ENCODE measurements at places on chromosomes 13 and 19.

- no peak for DNase-seq
- no peak overlapping the region for H3K27ac ChIP-seq
- no peaks in the 10 kb centered on the region for H3K27me3 ChIP-seq
- peaks cover 34% of the 10 kb centered on the region for H3K4me1 ChIP-seq
- no peaks in the 10 kb centered on the region for H3K36me3 ChIP-seq
- H3K4me3 ChIP-seq, result peak overlapping the region; percentile 64
These were observed 609 bp downstream of the EPS15L1 start for GRCh38 chr19:16470911-16471811.

- H3K4me3 ChIP-seq, result no peak overlapping the region
- H3K27ac ChIP-seq, result no peak overlapping the region
- H3K4me1 ChIP-seq, result no peaks in the 10 kb centered on the region
- no peaks in the 10 kb centered on the region for H3K27me3 ChIP-seq
These were observed 14.0 kb upstream of the ZNF347 start for GRCh38 chr19:53172889-53173288.

DNA sequence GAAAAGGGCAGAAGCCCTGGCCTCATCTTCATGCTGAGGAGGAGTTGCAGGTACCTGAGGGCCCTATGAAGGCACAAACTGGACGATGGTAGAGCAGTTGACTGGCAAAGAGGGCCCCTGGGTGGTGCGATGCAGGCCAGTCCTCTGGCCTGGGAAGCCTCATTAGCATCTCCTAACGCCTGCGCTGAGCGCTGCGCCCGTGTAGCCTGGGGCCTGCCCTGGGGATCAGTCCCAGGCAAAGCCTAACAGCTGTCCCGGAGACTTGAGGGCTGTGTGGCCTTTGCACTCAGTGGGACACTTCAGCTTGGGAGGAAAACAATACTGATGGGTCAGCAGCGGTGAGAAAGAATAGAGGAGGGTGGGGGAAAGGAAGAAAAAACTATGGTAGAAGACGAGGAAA, 187.7 kb downstream of the RAP2A start:
- H3K36me3 ChIP-seq, result no peaks in the 10 kb centered on the region
- H3K27me3 ChIP-seq, result peaks cover 3% of the 10 kb centered on the region
- H3K4me1 ChIP-seq, result no peaks in the 10 kb centered on the region
- no peak overlapping the region for H3K4me3 ChIP-seq
- no peak overlapping the region for H3K27ac ChIP-seq

GRCh38 chr19:50723069-50723468, at the start of gene CLEC11A:
CLEC11A (plus strand) TSS chr19:50723364; CDS start chr19:50723526, 162 bp downstream.
- no peak for DNase-seq
- no peaks in the 10 kb centered on the region for H3K36me3 ChIP-seq
- peaks cover 2% of the 10 kb centered on the region for H3K4me1 ChIP-seq
- no peak within 1 kb of the TSS for H3K4me3 ChIP-seq

- H3K27me3 ChIP-seq, result no peaks in the 10 kb centered on the region
- DNase-seq, result peak; percentile 4
These were observed 624 bp downstream of the SAFB start for GRCh38 chr19:5623397-5624017.

DNA sequence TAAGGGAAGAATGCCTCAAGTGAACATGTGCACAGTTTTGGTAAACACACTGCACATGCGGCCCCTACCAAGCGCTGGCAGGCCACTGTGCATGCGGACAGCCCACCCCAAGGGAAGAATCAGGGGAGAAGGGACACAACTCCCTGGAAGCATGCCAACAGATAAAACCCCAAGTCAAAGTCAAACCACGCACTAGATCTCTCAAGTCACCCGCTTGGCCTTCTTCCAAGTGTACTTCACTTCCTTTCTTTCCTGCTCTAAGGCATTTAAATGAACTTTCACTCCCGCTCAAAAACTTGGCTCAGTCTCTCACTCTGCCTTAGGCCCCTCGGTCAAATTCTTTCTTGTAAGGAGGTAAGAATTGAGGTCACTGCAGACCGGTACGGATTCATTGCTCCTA, 4.6 kb upstream of the RFXAP start:
- no peak overlapping the region for H3K4me3 ChIP-seq
- peaks cover 5% of the 10 kb centered on the region for H3K4me1 ChIP-seq
- DNase-seq, result no peak
- H3K27ac ChIP-seq, result no peak overlapping the region
- no peaks in the 10 kb centered on the region for H3K27me3 ChIP-seq

DNA sequence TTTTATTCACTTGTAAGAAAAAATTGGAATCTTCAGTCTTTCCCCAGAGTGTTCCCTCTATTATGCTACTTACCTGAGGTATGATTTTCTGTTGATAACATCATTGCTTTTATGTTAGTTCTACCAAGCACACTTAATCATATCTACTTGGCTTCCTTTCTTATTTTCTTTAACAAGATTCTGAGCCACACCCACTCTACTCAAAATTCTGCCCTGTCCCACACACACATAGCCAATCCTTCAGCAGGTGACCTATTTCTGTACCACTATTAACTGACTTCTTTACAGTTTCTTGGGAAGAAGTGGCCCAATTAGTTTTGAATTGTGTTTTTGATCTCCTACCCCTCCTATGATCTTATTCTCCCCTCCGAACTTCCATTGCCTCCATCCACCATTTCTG, 215.7 kb downstream of the PCDH9 start:
- no peak overlapping the region for H3K27ac ChIP-seq
- DNase-seq, result no peak
- no peaks in the 10 kb centered on the region for H3K36me3 ChIP-seq
- H3K4me3 ChIP-seq, result no peak overlapping the region

DNA sequence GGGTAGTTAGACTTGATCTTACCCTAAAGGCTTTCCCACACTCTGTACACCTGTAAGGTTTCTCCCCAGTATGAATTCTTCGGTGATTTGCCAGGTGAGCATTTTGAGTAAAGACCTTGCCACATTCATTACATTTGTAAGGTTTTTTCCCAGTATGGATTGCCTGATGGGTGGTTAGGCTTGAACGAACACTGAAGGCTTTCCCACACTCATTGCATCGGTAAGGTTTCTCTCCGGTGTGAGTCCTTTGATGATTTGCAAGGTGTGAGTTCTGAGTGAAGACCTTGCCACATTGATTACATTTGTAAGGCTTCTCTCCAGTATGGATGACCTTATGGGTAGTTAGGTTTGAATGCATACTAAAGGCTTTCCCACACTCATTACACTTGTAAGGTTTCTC, 23.7 kb downstream of the ERVV-2 start:
- DNase-seq, result no peak
- peaks cover 42% of the 10 kb centered on the region for H3K36me3 ChIP-seq
- no peaks in the 10 kb centered on the region for H3K4me1 ChIP-seq

GRCh38 chr13:72005455-72005854, 138.5 kb upstream of the DACH1 start:
- no peaks in the 10 kb centered on the region for H3K27me3 ChIP-seq
- DNase-seq, result no peak
- no peak overlapping the region for H3K27ac ChIP-seq

DNA sequence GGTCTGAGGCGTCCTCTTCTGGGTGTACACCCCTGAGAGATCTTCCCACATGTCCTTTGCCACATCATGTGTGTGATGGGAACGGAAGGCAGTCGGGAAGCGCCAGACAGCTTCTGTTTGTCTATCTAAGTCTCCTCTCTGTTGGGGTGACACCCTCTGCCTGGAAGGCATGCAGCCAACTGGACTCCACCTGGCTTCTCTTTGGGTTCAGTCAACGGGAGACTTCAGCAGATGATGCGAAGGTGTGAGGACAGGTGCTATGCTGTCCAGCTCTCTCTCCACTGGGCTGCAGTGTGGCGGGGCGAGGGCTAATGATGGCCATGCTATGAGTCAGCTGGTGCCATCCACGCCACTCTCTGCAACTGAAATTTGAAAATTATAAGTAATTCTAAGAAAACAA, 14.3 kb upstream of the SBK3 start:
- H3K4me1 ChIP-seq, result no peaks in the 10 kb centered on the region
- H3K36me3 ChIP-seq, result no peaks in the 10 kb centered on the region
- no peak overlapping the region for H3K27ac ChIP-seq

DNA sequence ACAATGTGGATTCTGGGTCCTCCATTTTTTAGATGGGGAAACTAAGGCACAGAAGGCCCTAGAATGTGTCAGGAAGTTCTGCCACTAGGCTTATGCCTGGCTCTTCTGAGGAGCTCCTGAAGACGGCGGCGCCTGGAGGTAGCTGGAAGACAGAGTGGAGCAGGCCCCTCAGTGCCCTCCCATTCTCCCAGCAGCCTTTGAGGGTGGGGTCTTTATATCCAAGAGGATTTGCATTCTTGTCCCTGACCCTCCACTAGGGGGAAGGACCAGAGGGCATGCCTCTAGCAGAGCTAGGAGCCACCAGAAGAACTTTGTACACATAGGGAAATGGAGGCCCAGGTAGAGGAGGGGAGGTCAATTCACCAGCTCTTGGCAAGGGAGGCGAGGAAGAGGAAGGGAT, 9.4 kb downstream of the CELF5 start:
- H3K4me1 ChIP-seq, result no peaks in the 10 kb centered on the region
- H3K36me3 ChIP-seq, result no peaks in the 10 kb centered on the region
- no peak for DNase-seq

DNA sequence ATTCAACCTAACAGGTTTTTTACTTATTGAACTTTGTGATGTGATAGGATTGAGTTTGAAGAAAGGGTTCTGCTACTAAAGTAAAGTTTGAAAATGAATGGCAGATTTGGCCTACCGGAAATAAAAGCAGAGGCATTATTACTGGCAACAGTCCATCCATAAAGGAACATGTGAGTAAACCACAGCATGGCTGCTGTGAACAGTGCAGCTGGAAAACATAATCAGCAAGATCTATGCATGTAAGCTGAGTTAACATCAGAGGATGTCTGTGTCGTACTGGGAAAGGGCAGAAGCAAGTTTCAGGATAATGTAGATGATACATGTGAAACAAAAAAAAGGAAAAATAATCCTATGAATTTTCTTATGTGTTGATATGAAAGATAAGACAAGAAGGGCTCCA, 87.6 kb downstream of the CYSLTR2 start:
- no peaks in the 10 kb centered on the region for H3K27me3 ChIP-seq
- H3K27ac ChIP-seq, result no peak overlapping the region
- H3K36me3 ChIP-seq, result no peaks in the 10 kb centered on the region
- no peak overlapping the region for H3K4me3 ChIP-seq
- H3K4me1 ChIP-seq, result no peaks in the 10 kb centered on the region

Measured in T-cell (primary cell).